ENCODE measurements at places on chromosomes 1 and 21.

- no peak for DNase-seq
Measured at GRCh38 chr1:44531785-44532566, 126.9 kb downstream of the RNF220 start.

- DNase-seq: no peak
Measured at GRCh38 chr1:236401698-236402097, 7.6 kb downstream of the EDARADD start.

GRCh38 chr1:205375835-205376545 is 19.3 kb upstream of the KLHDC8A start:
- DNase-seq: no peak

GRCh38 chr1:111141245-111142220 is 1.5 kb downstream of the CEPT1 start:
- DNase-seq: no peak

DNA sequence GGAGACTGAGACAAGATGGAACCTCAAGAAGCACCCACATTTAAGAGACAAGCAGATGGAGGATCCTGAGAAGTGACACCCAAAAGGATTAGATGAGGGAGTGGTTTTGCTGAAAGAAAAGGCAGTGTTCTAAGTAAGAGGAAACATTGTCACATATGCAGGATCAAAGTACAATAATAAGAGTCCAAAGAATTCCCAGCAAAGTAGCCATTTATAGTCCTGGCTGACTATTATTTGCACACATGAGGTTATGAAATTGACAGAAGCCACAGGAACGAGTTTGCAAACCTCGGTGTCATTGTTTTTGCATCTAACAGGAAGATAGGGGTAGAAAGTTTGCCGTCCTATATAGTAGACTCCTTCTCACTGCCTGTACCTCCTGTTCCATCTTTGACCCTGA is 41.3 kb downstream of the CHRM3 start:
- no peak for DNase-seq
